ENCODE measurements at places on chromosomes 2 and 18.

DNA sequence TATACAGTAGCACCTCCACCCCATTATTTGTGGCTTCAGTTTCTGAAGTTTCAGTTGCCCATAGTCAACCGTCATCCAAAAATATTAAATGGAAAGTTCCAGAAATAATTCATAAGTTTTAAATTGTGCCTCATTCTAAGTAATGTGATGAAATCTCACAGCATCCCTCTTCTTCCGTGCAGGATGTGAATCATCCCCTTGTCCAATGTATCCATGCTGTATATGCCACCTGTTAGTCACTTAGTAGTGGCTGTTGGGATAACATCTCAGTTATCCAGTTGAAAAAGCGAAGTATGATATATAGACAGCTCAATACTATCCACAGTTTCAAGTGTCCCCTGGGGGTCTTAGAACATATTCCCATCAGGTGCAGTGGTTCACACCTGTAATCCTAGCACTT lies 119.1 kb upstream of the OTX1 start:
- no peak for DNase-seq

DNA sequence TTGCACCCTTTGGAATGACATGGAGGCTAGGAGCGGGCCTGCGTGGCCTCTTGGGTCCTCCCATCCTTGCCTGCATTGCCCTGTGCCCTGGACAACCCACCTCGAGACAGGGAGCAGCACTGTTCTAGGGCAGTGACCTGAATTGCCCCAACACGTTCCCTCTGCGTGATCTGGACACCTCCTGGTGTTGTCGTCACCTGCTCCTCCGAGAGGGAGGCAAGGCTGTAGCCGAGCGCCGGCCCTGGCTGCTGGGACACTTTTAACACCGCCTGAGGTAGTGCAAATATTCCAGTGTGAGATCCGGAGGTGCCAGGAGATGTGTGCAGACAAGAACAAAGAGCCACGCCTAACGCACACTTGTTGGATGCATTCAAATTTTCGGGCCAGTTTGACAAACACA lies 131.5 kb downstream of the SMAD7 start:
- peak; percentile 57 for DNase-seq

DNA sequence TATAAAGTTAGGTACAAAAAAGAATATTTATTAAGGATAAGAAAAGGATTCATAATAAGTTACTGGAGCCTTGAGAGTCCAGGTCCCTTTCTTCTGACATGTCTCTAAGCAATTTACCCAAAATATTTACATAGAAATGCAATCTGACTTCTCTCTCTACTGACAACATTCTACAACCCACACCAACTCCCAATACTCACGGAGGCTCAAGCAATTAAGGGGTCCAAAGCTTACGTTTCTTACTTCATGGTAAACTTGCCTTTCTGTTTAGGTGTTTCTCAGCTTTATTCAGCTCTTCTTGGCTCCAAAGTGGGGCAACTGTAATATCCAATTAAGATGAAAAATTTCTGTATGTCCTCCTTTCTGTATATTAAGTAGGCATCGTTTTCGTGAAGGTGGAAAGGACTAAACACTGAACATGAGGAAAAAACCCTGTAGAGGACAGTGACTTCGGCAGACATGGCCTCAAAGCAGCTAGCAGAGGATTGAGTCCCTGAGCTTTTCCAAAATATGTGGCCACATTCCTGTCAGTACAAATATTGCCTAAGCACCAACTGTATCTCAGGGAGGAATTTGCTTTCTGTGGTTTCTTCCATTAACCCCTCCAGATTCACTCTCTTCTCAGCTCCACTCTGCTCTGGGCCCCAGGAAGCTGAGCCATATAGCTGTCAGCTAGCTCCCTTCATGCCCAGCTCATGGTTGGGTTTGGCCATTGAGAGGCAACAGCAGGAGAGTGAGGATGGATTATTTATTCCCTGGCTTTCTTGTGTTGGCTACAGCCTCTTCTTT lies 67.9 kb upstream of the GLS start:
- no peak for DNase-seq

- DNase-seq: peak; percentile 83
Measured at GRCh38 chr18:58682429-58683069, 11.3 kb downstream of the MALT1 start.

DNA sequence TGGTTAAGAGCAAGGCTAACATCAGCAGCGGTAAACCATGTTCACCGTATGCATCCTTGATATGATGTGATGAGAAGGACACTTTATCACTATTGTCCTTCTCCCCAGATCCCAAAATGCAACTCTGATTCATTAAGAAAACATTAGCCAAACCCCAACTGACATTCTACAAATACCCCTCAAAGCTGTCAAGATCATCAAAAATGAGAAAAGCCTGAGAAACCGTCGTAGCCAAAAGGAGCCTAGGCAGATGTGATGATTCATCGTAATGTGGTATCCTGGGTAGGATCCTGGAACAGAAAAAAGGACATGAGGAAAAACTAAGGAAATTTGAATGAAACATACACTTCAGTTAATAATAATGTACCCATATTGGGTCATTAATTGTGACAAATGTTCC lies 67.3 kb upstream of the ST6GAL2 start:
- no peak for DNase-seq

DNA sequence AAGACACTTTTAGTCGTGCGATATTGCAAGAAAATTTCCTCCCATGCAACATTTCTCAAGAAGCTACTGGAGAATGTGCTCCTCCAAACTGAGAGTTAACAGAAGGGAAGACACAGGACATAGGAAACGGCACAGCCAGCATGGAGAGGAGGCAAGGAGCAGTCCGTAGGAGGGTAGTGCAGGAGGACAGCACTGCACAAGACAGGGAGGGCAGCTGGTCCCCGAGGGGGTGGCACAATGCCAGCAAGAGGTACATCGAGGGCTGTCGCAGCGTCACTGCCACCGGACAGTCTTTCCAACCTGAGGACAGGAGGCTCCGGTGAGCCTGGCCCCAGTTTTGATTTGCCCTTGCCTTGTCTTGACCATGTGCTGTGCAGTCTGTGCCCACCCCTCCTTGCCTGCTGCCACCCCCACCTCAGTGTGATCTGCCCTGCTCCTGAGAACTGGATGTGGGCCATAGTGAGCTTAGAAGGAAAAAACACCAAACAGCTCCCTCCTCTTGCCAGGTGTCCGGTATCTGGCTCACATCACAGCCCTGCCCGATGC lies 81.6 kb upstream of the LAPTM4A start:
- DNase-seq: no peak

- no peak for DNase-seq
Measured at GRCh38 chr2:27690052-27690451, 26.4 kb downstream of the SLC4A1AP start.

GRCh38 chr2:188663301-188663700 lies 310.9 kb upstream of the COL3A1 start:
- no peak for DNase-seq

DNA sequence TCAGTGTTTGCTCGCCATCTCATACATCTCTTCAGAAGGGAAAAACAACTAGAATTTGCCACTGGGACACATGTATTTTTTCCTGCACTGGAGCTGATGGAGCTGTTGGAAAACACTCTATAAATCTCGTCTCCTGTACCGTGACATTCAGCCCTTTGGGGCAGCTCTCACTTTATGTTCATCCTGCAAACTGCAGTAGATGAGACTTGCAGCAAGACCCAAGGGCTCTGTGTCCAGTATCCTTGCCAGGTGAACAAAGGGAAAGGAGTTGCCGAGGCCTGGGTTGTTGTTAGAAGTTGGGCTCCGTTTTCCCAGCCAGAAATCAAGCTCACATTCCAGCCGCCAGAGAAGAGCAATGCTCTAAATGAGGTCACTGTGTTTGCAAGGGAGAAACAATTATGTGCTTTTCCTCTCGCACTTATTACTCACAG lies 285.1 kb downstream of the SLC4A3 start:
- DNase-seq: no peak

- DNase-seq: no peak
Measured at GRCh38 chr2:234661175-234661574, 164.3 kb upstream of the ARL4C start.

GRCh38 chr2:229084447-229084846 lies 186.6 kb downstream of the PID1 start:
- no peak for DNase-seq

GRCh38 chr2:46917628-46918027 lies 2.0 kb upstream of the MCFD2 start:
- no peak for DNase-seq

- DNase-seq: no peak
Measured at GRCh38 chr18:79714531-79715240, 35.1 kb downstream of the CTDP1 start.

DNA sequence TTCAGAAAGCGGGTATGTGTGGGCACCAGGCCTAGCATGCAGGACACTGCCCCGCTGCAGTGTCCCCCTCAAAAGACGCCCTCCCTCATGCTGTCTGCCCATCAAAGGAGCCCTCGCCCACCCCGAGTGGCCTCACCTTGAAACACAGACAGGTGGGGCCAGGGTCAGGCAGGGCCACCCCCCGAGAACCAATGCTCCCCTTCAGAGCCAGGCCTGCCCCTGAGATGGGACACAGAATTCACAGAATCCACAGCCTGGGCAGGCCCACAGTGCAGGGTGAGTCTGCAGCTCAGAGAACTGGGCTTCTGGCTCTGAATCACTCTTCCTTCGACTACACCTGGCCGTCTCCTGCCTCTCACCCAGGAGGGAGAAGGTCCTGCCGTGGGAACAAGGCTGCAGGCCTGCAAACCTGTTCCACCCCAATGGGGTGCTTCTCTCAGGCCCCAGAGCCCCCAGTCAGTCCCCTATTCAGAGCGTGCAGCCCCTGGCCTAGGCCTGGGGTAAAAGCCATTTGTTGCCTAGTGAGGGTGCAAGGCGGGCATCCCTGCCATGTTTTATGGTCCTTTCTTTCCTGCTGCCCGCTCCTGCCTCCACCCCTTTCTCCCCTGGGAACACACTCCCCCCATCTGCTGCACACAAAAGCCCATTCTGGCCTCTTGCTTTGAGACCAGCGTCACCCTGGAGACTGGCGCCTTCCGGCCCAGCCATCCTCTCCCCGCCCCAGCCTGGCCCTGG lies 11.3 kb upstream of the ARHGEF4 start:
- peak; percentile 67 for DNase-seq

DNA sequence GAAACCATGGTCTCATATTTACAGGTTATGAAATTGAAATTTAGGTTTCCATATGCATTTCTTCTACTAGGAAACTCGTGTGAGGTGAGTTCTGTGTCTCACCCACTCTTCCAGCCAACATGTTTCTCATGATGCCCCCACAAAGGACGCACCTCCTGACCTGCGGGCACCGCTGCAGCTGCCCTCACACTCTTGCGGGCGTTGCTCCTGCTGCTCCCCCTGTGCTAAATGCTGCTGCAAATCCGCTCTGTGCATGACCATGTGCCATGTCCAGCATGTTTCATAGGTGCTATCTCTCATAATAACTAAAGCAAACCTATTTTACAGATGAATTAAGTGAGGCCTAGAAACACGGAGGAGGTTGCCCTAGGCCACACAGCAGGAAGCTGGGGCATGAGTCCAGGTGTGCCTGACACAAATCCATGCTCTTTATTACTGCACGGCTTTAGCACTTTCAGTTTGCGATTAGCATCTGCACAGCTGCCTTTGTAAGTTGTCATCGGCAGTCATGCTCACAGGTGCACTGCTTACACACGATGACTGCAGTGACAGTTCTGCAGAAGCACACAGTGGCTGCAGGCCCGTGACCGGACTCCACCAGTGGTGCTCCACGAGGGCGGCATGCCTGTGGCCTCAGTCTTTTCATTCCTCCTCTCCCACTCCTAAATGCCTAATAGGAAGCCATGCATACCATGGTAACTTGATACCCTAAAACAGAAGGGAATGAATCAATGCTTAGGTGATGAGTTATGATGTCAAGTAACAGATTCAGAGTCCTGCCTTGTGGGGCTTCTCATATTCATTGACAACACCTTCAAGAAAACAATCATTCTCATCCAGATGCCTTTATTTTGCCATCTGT lies 14.9 kb upstream of the GALR1 start:
- DNase-seq: no peak

DNA sequence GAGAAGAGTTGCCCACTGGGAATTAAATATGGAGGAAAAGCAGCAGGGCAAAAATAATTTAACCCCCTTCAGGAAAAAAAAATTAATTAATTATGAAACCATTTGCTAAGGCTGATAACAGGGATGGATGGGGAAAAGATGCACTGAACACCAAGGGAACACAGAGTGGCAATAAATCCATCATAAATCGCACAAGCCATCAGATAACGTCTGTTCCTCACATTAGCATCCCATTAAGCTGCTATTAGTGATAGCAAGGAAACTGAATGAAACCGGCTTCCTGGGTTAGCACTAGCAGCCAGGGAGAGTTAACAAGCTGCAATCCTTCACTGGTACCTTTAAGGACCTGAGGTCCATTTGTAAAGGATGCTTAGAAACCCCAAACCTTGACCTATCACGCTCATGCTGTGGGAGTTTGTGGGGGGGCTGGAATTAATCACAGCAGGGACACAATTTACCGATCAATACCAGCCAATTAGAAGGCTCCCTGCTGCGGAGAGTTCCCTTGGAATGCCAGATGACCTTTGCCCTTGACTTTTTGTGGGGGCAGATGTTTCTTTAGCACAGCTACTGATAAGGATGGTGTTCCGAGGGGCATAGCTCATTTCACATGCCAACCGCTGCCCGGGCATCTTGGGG lies 175.5 kb upstream of the KLF7 start:
- DNase-seq: no peak

DNA sequence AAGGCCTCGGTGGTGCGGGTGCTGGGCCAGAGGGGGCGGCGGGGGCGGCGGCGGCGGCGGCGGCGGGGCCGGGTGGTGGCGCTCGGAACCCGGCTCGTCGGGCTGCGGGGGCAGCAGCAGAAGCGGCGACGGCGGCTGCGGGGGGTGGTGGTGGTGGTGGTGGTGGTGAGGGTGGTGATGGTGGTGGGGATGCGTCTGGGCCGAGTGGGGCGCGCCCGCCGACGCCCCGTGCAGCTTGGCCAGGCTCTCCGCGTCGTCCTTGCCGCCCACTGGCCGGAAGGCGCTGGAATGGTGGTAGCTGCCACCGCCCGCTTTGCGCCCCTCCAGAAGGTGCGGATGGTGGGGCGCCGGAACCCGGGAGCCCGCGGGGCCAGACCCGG lies 4.4 kb downstream of the SKOR2 start:
- no peak for DNase-seq

- DNase-seq: peak; percentile 60
Measured at GRCh38 chr2:30225131-30225762, 6.1 kb upstream of the LBH start.

GRCh38 chr2:181185421-181185820 lies 205.0 kb downstream of the UBE2E3 start:
- DNase-seq: no peak
